ENCODE measurements at places on chromosomes 4 and X.

- DNase-seq, result no peak
Measured at GRCh38 chr4:36310793-36311192, 29.4 kb downstream of the DTHD1 start.

GRCh38 chrX:17375637-17376430 is 834 bp downstream of the NHS start:
- DNase-seq, result peak; percentile 27

DNA sequence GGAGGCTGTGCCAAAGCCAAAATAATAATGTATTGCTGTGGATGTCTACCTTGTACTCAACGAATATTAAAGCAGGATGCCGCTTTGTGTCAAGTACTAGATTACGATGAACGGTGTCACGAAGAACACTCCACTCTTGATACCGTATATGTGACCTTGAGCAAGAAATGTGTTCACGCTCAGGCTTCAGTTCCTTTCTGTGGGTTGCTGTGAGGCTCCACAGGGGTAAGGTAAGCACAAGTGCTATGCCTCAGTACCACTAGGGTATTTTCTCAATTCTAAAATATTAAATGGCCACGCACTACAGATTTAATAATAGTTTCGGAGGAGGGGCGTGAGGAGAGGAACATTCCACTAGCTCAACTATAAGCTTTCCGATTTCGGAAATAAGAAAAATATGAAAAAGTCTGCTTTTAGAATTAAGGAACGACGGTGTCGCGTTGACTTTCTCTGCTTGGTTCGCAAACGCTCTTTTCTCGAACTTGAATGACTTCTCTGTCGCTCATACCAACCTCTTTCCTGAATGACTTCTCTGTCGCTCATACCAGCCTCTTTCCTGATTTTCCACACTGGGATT is 607 bp upstream of the SCOC start:
- DNase-seq, result peak; percentile 27

DNA sequence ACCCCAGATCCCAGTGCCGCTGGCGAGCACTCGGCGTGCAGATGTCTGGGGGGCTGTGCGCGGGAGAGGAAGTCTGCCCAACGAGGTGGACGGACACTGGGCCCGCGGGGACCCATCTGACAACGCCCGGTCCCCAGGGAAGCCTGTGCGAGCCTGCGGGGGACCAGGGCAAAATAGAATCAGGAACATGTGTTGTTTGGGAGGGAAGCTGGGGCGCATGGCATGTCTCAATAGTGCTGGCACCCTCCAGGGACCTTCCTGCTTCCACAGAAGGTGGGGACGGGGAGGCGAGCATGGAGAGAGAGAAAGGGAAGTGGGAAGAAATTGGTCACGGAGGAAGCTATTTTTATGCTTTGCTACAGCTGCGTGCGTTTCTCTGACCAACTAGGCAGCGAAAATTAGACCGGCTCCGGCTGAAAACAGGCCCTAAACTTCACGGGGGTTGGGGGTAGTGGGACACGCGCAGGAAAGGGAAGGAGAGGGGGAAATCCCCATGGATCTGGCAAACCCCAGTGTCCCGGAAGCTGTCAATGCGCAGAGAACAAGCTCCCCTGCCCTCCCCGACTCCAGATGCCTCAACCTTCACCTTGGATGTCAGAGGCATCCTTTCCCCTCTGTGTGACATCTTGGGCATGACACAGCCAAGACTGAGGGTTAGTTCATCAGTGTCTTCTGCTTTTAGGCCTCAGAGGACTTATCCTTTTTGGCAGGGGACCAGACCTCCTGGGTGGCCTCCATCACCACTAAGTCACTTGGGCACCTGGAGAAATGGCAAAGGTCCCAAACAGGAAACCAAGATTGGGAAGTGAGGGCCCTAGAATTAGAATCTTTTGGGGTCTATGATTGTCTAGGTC is 169.8 kb upstream of the BCOR start:
- no peak for DNase-seq

All from NCI-H1092 (cell line).